ENCODE measurements at places on chromosomes 12 and 14.
A peak's percentile ranks its signal among the peaks of the same experiment; 100 is the strongest.

DNA sequence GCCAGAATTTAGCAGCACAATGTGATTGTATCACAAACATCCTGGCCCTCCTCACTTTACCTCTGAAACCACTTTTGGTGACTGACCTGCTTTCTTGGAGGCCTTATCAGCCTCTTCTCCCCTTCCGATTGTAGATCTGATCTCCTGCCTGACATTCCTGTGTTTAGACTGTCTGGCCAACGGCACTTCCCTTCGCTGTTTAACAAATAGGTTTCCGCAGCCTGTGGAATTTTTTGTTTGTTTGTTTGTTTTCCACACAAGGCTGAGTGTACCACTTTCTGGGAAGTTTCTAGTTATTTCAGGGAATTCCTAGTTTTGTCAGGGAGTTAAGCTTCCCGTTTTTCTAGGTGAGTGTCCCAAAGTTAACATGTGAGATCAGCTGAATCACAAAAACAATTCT is 65.9 kb upstream of the CDKN3 start:
- no peak for DNase-seq

DNA sequence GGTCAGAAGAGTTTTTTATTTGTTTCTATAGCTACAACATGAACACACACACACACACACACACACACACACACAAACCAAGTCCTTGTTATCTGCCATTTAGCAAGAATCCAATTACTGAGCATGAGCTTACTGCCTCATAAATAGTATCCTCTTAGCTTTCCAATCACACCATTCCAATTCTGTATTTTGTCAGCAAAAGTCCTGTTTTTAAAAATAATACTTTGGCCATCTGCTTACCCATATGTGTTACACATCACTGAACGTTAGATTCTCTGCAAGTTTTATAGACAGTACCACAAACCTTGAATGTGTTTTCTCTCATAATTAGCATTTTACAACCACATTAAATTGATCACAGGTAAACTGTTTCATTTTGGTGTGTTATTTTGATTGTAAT is 1905.4 kb upstream of the FLRT2 start:
- DNase-seq: no peak

- no peak for DNase-seq
These were observed 9.0 kb downstream of the GPR84 start for GRCh38 chr12:54355104-54355815.

- peak; percentile 13 for DNase-seq
These were observed 34.6 kb downstream of the NOC4L start for GRCh38 chr12:132178801-132179401.

DNA sequence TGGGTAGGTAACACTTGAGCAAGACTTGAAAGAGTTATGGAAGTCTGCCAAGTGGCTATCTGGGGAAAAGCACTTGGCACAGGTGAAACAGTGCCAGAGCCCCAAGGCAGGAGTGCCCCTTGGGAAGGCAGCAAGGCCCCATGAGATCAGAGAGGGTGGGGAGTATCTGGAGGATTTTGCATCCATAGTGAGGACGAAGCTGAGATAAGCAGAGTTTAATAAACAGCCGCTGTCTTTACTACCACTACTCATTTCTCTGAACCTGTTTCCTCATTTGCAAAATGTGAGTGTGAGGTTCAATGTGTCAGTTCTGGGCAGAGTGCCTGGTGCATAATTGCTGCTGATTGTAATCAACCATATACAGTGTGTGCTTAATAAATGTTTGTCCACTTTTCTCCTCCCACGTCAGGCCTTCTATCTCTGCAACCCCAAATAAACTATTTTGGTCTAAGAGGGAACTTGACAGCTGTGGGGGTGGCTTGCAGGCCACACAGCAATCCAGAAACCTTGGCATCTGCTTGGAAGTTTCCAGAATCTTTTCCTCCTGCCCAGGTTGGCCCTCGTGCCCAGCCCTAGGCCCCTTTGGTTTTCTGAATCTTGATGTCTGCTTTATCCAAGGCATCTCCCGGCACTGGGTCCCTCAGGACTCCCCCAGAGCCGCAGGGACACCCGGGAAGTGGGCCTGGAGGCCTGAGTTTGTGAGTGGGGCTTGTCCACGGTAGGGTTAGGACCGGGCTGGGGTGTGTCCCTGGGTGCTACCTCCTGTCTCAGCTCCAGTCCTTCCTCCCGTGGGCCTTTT is 4.5 kb downstream of the ABCB9 start:
- no peak for DNase-seq

- no peak for DNase-seq
These were observed 38.5 kb downstream of the LRIG3 start for GRCh38 chr12:58881816-58882215.

DNA sequence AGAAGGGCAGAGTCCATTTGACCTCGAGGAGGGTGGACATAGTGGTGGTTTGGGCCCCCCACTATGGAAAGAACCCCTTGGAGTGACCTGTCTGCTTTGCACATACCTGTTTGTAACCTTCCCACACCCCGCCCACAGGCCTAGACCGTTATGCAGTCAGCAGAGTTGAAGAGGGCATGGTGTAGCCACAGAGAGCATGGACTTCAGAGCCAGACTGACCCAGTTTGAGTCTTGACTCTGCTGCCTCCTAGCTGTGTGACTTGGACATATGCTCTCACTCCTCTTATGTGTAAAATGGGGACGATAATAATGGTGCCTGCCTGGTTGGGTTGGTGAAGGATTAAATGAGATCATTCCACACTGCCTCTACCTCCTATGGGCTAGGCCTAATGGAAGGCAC is 40.9 kb upstream of the NOS1 start:
- DNase-seq: no peak

GRCh38 chr12:62435303-62436163 is 31.1 kb upstream of the MON2 start:
- peak; percentile 56 for DNase-seq

GRCh38 chr12:113359133-113359938 is 949 bp downstream of the PLBD2 start:
- DNase-seq: no peak

DNA sequence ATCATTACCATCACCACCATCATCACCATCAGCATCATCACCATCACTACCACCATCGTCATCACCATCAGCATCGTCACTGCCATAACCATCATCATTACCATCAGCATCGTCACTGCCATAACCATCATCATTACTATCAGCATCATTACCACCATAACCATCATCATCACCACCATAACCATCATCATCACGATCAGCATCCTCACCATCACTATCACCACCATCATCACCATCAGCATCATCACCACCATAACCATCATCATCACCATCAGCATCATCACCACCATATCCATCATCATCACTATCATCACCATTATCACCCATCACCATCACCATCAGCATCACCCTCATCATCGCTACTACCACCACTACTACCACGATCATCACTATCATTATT is 493.9 kb upstream of the TBX3 start:
- no peak for DNase-seq

- no peak for DNase-seq
These were observed 64.0 kb downstream of the NUMB start for GRCh38 chr14:73394317-73394716.

- DNase-seq: no peak
These were observed 215.9 kb downstream of the CHST11 start for GRCh38 chr12:104672501-104673265.

DNA sequence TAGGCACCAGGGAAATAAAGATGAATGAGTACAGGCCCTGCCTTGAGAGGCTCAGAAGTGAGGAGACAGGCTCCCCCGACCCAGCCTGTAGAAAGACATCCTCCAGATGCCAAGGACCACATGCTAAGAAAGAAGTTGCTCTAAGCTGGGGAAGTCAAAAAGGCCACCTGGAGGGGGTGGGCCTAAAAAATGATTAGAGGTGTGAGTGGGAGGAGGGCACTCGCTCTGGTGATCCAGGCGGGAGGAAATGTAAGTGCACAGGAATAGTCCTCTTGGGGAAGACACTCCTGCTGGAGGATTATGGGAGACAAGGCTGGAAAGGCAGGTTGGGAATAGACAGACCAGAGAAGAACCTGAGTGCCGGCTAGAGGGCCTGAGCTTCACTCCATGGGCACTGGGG is 32.2 kb downstream of the SMUG1 start:
- no peak for DNase-seq

DNA sequence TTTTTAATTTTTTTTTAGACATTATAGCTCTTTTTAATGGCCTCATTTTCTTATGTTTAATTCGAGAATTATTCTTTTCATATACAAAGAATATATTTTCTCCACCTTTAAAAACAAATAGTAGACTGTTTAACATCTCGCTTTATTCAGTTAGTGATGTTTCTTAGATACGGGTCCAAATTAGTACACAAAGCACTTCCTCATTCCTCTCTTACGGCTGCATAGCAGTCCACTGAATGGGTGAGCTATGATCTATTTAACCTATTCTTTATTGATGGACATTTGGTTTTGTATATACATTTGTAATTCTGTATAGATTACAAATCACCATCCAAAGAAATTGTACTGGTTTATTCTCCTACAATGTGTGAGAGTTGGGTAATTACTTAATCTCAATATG is 8.3 kb upstream of the GPR162 start:
- no peak for DNase-seq

DNA sequence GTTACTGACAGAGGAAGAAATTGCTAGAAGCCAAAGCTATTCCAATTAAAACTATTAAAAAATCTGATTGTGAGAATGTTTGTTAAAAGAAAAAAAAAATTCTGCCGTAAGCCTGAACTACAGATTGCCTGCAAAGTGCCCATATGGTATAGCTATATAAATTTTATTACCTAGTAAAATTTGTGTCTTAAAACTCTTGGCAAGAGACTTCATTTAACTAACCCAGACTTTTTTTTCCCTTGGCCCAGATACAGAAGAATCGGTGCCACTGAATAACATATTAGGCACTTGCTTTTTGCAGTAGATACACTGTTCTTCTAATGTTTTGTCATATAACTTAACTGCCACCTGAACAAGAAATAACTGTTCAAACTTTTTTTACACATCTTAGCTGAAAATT is 125.5 kb downstream of the RPS29 start:
- no peak for DNase-seq

GRCh38 chr12:17642340-17642650 is 447.7 kb downstream of the RERGL start:
- no peak for DNase-seq

DNA sequence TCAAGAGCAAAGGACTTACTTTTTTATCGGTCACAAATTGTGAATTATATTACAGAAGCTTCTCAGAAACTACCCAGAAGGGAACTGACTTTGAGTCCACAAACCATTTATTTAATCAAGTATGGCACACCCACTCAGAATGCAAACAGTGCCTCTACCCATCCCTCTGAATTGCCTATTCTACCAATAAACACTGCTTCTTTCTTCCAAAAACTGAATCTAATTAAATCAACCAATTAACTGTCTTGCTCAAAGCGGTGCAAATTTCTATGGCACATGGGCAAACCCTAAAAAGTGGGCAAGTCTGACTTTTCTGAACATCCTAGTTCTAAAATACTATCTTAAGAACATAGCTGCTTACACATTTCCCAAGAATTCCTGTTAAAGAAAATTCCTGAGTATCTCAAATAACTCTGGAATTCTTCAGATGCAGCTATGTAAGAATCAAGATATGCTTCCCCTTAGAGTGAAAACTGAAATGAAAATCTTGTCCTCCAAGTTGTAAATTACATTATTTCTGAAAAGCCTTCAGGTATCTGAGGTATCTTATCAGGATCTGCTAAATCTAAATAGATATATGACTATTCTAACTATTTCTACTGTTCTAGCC is 4.3 kb downstream of the SPTLC2 start:
- DNase-seq: no peak

- no peak for DNase-seq
These were observed 280.9 kb downstream of the LRIG3 start for GRCh38 chr12:58639318-58639934.

GRCh38 chr12:15368812-15369211 is 46.5 kb downstream of the PTPRO start:
- no peak for DNase-seq

- no peak for DNase-seq
These were observed 158.4 kb upstream of the PLXNC1 start for GRCh38 chr12:93989949-93990348.

DNA sequence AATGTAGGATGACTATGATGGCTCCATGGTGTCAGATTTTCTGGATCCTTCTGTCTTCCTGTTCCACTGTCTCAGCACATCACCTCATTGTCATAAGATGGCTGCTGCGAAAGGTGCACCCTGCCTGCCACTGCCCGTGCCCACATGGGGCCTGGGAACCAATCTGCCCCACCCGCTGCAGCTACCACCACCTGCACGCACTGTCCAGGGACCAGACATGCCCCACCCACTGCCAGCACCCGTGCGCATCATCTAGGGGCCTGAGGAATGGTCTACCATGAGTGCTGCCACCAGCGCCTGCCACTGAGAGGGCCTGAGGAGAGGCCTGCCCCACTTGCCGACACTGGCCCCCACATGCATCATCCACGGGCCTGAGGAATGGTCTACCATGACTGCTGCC is 23.8 kb downstream of the CYP46A1 start:
- DNase-seq: peak; percentile 31

DNA sequence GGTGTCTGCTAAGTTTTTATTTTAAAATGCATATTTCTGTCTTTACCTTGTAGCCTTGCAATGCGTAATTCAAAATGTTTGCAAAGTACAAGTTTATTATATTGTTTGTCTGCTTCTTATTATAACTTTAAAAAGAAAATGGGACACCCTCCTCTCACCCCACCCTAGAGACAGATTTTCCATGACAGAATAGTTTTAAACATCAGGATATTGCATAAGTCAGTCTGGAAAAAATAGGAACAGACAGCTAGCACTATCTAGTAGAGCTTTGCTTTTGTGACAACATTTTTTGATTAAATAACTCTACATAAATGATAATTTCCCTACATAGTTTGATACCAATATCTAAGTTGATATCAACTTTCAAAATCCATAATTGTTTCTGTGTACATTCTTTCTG is 71.3 kb downstream of the PDE3A start:
- DNase-seq: no peak

GRCh38 chr12:48946205-48946604 is 11.1 kb downstream of the ARF3 start:
- DNase-seq: no peak

- no peak for DNase-seq
These were observed 74.5 kb downstream of the KCNK10 start for GRCh38 chr14:88248606-88249005.

GRCh38 chr12:68119250-68119649 is 40.3 kb downstream of the IFNG start:
- no peak for DNase-seq

- DNase-seq: no peak
These were observed 125.3 kb downstream of the SLC6A15 start for GRCh38 chr12:84787253-84787652.

DNA sequence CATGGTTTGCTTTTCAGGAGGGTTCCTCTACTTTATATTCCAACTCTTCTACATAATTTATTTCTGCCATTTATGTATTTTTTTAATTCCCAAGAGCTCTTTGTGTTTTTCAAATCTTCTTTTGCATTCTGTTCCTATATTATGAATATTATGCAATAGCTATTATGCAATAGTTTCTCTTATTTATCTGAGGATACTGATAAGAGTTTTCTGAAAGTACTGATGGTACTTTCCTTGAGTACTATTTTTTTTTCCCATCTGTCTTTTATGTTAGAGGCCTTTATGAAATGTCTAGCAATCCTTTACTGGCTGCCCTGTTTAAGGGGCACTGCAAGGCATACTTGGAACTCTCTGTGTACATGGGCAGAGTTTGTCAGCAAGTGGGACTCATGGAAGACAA is 93.4 kb downstream of the SLC41A2 start:
- DNase-seq: no peak

All from right lobe of liver (tissue), 6 donors.